ENCODE measurements at places on chromosomes 1 and 21. TPM values are rescaled to one million over a fixed set of nuclear protein-coding genes. Genes with fewer than 3 reads are reported as not detected.

Gene OR6K3
- total RNA-seq = not detected

Gene S100A9
- 0.59 TPM for total RNA-seq

Gene GJA8
- total RNA-seq = not detected

Gene TNNT2
- total RNA-seq = 0.17 TPM

Gene TINAGL1
- 0.55 TPM for total RNA-seq

Gene RGSL1
- total RNA-seq = not detected

Gene APCS
- total RNA-seq = not detected

Gene CHIA
- total RNA-seq = not detected

Gene S100A3
- 119 TPM for total RNA-seq

Gene RABGAP1L
- 5.2 TPM for total RNA-seq

Gene AADACL3
- not detected for total RNA-seq

Gene NES
- total RNA-seq = 1.1 TPM

Gene NGF
- 0.38 TPM for total RNA-seq

Gene OR2T5
- not detected for total RNA-seq

Measured in A549 treated with AZD2906 at 1 μM for 4 hours (cell line).